Lung (tissue), 17 donors: ENCODE measurements at places on chromosomes 5 and 9. TPM values are rescaled to one million over a fixed set of nuclear protein-coding genes. Genes with fewer than 3 reads are reported as not detected.
A peak's percentile ranks its signal among the peaks of the same experiment; 100 is the strongest.

Gene FOXI1
- not detected for total RNA-seq

Gene CCL21
- 67.3 TPM for total RNA-seq

- DNase-seq = no peak
These were observed 25.7 kb downstream of the ANKRA2 start for GRCh38 chr5:73539730-73540129.

Gene MLANA
- not detected for total RNA-seq

GRCh38 chr5:45725537-45725936, 29.4 kb upstream of the HCN1 start:
- DNase-seq = no peak

Gene COL5A1
- total RNA-seq = 169 TPM

Gene SIGMAR1
- total RNA-seq = 64.1 TPM

DNA sequence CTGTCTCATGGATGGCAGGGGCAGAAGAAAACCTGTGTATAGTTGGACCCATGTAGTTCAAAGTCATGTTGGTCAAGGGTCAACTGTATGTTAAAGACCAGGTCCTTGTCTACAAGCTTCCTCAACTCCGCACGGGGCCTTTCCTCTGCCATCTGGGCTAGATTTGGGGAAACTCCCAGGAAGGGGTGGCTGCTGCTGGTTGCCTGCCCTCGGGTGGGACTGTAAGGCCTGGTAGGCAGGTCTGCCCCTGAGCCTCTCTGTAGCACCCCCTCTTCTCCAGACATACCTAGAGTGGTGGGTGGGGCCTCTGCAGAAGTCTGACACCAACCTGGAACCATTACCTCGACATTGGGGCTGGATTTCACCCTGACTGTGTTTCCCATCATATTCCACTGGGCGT, 15.2 kb downstream of the ENHO start:
- no peak for DNase-seq

DNA sequence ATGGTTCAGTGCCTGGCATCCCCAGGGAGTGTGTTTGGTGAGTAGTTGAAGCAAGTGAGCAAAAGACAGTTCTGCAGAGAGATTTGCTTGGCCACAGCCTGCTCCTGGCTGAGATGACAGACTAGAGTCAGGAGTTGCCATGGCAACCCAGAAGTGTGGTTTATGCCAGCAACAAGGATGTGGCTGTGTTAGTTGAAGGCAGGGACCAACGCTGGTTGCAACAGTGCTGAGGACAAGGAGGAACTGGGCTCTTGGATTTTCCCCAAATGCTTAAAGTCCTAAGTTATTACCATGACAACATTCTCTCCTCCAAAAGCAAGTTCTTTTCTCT, 2.7 kb downstream of the NXNL2 start:
- DNase-seq = peak; percentile 96

GRCh38 chr5:171863935-171864334, 78.3 kb downstream of the SMIM23 start:
- DNase-seq = no peak

Gene SOHLH1
- total RNA-seq = not detected

DNA sequence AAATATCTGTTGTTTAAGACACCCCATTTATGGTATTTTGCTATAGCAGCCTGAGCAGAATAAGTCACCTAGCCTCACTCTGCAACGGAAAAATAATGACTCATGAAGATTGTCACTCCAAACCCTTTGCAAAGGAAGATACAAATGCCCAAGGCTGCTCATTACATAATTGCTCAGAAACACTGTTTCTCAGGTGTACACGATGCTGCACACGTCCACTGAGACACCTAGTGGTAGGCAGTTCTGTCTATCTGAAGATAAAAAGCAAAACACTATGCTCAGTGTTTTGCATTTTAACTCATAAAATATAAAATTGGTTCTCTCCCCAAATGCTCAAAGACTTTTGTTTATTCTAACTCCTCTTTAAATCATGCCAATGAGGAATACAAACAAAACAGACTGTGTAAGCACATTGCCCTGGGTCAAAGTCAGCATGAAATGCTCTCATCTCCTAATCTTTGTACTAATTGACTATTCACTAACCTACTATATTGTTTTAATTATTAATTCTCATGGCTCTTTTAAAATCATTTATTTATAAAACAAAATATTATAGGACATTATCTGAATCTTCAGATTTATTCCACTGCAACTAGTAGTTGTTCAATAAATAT, 7.7 kb upstream of the TSLP start:
- DNase-seq = peak; percentile 24

DNA sequence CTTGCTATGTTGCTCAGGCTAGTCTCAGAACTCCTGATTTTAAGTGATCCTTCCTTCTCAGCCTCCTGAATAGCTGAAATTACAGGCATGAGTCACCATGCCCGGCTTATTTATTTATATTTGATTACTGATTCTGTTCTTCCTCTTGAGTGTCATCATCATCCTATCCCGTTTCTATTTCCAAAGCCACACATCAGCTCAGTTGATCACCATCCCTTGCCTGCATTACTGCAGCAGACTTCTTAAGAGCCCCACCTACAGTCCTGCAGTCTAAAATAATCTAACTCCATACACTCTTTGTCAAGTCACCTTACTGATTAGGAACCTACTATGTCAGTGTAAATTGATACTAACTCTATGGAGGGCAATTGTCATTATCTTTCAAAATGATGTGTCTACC, 138.9 kb upstream of the RAI14 start:
- DNase-seq = no peak

DNA sequence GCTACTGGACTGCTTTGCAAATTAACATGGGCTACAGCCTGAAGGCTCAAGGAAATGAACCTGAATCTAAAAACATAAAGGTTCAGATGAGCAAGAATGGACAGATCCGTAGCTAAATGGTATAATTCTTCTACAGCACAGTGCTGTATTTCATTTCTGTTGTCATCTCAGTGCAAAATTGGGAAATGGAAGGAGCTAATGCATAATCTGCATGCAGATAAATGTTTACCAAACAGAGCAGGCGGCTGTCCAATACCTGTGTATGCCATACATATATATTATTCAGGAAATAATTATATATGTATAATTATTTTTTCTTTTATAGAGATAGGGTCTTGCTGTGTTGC, 4.3 kb upstream of the HSPA9 start:
- no peak for DNase-seq

DNA sequence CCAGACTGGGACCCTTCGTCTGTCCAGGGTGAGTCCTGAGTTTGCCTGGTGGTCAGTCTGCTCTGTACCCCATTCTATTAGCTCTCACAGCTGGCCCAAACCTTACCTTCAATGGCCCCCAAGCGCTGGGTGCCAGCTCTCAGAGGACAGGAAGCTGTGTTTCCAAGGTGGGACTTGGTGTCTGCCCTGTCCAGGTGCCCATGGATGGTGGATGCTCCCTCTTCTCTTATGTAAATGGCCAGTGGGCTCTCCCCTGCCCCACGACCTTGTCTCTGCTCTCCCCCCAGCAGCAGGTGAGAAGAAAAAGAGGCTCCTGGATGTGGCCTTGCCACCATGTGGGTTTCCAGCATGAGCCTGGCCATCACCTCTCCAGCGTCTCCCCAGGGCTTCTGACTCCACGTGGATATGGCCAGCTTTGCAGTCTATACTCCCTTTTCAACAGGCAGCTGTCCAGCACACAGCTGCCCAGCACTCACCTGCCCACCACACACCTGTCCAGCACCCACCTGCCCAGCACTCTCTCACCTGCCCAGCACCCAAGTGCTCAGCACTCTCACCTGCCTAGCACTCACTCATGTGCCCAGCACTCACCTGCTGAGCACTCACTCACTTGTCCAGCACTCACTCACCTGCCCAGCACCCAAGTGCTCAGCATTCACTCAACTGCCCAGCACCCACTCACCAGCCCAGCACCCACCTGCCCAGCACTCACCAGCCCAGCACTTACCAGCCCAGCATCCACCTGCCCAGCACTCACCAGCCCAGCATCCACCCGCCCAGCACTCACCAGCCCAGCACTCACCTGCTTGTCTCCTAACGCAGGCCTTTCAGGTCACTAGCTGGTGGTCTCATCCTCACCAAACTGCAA, 136.2 kb upstream of the IRX2 start:
- no peak for DNase-seq

DNA sequence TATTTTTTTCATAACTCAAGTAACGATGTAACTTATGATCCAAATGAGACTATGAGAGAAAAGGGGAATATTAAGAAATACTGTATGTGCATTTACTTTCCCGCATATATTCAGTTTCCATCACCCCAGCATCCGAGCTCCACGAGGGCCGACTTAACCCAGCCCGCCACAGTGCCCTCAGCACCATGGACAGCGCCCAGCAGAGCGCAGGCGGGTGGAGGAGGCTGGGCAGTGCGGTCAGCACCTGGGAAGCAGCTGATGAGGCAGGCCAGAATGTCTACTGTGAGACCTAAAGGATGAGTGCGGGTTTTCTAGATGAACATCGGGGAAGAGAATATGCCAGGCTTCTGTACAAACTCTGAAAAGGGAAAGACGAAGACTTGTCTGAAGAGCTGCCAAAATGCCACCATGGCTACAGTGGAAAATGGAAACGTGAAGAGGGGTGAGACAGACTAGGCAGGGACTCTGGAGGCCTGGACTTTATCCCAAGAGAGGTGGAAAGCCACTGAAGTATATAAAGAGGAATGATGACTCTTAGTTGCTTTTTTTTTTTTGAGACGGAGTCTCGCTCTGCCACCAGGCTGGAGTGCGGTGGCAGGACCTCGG, 34.5 kb upstream of the MED27 start:
- peak; percentile 81 for DNase-seq

Gene LECT2
- not detected for total RNA-seq

DNA sequence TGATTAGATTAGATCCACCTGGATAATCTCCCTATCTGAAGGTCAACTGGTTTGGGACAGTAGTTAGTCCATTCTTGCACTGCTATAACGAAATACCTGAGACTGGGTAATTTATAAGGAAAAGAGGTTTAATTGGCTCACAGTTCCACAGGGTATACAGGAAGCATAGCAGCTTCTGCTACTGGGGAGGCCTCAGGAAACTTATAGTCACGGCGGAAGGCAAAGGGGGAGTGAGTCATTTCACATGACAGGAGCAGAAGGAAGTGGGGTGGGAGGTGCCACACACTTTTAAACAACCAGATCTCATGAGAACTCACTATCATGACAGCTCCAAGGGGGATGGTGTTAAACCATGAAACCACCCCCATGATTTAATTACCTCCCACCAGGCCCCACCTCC, 9.9 kb downstream of the C9orf40 start:
- DNase-seq = no peak

GRCh38 chr5:148938522-148938882, 112.1 kb downstream of the ADRB2 start:
- no peak for DNase-seq

Gene SV2C
- total RNA-seq = 0.37 TPM

- DNase-seq = peak; percentile 82
These were observed 294.9 kb downstream of the NR3C1 start for GRCh38 chr5:143108498-143109128.

- no peak for DNase-seq
These were observed 42.1 kb downstream of the CDC42SE2 start for GRCh38 chr5:131305906-131306305.

- no peak for DNase-seq
These were observed 49.7 kb downstream of the FAM174A start for GRCh38 chr5:100584889-100585288.

GRCh38 chr5:81893961-81894360, 77.9 kb upstream of the ATG10 start:
- DNase-seq = peak; percentile 15

- no peak for DNase-seq
These were observed 113.8 kb downstream of the RAPGEF6 start for GRCh38 chr5:131521252-131521651.
